ENCODE measurements at places on chromosomes 12 and 14.

DNA sequence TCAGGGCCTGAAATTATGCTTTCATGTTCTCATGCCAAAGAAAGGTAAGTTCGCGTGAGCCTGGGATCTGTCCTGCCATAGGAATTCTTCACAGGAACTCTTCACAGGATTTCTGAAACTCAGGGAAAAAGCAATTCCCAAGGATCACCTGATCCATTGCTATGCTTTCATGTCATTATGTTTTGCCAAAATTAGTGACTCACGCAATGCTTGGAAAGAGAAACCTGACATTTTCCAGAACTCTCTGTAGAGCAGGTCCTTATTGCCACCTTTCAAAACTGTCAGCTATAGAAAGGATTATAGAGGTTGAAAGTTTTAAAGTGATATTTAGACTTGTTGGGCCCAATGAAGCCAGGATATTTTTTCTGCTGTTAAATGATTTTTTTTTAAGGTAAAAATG is 6.3 kb upstream of the KCNJ8 start:
- DNase-seq: no peak

DNA sequence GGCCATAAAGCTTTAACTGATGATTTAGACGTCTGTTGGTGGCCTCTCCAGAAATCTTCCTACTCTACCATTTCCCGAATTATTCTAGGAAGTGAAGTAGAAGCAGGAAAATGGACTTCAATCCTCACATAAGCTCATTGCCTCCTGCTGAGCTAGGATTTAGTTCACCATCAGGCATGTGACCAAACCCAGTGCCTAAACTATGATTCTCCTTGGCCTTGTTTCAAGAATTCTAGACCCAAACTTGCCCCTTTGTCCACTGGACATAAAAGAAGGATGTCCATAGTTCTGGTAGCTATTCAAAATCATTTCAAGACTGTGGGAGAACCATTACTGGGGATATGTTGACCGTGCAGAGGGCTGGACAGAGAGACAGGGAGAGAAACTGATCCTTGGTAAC is 105.8 kb downstream of the C12orf50 start:
- DNase-seq: no peak

GRCh38 chr12:123388951-123389559 is 5.1 kb downstream of the KMT5A start:
- DNase-seq: no peak

- DNase-seq: no peak
These were observed 43.4 kb upstream of the CFAP54 start for GRCh38 chr12:96445691-96446583.

- no peak for DNase-seq
These were observed 41.1 kb downstream of the GLRX5 start for GRCh38 chr14:95575840-95576473.

GRCh38 chr12:120784804-120785203 is 59.2 kb downstream of the ACADS start:
- no peak for DNase-seq

- peak; percentile 62 for DNase-seq
These were observed 441.2 kb downstream of the BTG1 start for GRCh38 chr12:91704446-91704845.

GRCh38 chr14:67738740-67739504 is 37.2 kb downstream of the RDH12 start:
- DNase-seq: no peak

GRCh38 chr14:74965486-74966153 is 10.2 kb upstream of the PGF start:
- DNase-seq: no peak

DNA sequence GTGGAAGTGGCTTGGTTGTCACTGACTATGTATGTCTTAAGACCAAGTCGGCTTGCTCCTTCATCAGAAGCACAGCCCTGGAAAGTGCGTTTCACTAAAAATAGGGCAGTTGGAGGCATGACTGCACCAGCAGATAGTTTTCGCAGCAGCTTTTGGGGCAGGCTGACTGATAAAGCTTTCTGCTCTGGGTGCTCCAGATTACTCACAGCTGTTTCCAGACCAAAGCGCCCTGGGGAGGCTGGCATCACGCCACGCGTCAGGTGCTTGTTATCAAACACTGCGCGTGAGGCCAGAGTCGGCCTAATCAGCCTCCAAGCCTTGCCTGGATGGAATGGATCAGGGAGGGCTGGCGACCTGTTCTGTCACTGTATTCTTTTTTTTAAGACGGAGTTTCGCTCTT is 13.3 kb upstream of the LRRC10 start:
- DNase-seq: peak; percentile 95

GRCh38 chr12:44521702-44522101 is 354.4 kb downstream of the NELL2 start:
- DNase-seq: no peak

GRCh38 chr12:26102953-26103352 is 21.9 kb downstream of the BHLHE41 start:
- no peak for DNase-seq

DNA sequence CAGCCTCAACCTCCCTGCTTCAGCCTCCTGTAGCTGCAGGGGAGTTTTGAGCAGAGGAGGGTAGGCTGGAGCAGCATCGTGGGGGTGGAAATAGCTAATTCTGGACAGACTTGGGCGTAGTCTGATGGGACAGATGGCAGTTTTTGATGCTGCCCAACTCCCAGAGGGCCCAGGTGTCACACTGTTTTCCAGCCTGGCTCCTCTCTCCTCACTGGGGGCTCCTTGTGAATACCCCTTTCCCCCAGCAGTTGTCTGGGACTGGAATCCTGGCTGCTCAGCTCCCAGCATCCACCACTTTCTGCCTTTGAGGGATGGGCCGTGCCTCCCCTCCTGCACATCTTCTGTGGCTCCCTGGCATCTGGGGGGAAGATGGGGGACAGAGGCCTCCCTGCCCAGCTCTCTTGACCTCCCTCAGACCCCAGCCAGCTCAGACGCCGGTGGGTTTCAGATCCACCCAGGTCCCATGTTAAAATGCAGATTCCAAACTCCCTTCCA is 34.0 kb downstream of the SH2B3 start:
- no peak for DNase-seq

DNA sequence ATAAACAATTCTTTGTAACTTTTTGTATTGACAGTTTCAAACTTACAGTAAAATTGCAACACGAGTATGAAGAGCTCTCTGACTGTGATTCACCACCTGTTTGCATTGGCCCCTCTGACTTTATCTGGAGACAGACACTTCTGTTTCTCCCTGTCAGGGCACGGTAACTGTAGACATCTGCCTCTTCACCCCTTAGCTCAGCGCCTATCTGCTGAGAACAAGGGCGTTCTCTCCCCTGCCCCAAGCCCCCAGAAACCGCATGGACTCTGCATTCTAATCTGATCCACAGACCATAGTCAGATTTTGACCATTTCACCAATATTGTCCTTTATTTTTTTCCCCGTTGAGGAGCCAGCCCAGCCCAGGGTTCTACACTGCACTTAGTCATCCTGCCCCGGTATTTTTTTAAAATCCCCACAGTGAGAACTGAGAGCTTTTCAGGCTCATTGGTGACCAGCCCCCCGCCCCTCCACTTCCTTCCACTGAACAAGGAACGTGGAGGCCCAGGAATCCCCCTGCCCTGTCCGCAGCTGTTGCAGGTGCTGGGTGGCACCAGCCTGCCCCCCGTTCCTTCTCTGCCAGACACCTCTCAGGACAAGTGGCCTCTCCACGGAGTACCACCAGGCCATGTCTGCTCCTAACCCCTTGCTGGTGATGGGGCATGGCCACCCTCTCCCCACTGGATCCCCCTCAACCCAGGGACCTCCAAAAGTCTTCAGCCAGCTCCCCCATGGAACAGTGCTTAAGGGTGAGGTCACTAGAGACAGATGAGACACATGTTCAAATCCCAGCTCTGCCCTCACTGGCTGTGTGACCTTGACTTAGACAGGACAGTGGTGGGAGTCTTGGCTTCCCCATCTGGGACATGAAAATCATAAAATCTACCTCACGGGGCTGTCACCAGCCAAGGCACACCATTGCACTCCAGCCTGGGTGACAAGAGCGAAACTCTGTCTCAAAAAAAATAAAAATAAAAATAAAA is 11.2 kb downstream of the RHOF start:
- DNase-seq: peak; percentile 40

DNA sequence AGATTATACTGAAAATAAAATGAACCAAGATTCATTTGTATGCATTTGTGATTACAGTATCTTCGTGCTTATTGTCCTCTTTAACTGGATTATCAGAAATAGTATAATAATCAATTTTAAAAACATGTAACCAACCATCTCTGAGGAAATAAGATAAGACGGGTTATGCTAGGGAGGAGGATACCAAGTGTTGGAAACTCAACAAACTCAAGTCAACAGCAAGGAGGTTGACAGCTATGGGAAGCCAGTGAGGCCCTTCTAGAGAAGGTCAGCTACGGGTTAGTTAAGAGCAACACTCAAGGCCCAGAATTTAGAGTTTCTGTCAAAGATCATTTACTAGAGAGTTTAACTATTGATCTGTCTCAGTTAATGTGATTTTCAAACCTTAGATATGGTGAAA is 137.2 kb downstream of the PDZRN4 start:
- DNase-seq: no peak

DNA sequence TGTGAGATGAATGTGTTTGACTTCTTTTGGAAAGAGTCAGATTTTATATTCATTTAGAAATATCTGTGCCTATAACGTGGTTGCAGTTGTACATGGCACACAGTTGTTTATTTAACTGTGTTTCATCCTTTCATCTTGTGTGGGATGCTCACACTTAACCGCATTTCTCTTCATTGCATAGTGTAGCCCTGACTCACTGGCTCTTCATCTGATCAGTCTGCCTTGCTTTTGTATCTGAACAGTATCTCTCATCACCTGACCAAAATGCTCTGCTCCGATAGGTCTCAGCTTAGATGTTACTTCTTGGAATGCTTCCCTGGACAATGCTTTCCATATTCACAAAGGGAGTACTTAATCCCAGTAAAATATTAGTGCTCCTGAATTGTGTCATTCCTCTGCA is 83.4 kb downstream of the PDE3A start:
- no peak for DNase-seq

DNA sequence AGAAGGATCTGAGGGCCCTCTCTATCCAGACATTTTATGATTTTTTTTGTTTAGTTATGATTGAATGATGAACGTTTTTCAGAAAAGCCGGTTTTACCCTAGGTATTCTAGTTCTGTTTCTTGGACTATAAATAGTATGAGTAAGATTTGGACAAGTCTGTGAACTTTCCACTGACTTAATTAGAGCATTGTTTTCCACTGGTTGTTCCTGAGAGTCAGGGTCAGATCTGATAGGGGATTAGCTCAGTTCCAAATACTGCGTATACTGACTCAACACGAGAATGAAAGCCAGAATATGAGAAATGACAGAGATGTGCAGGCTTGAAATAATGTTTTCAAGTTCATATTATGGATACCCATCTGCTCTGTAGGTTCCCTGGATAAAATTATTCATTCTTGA is 361.6 kb downstream of the AEBP2 start:
- no peak for DNase-seq

DNA sequence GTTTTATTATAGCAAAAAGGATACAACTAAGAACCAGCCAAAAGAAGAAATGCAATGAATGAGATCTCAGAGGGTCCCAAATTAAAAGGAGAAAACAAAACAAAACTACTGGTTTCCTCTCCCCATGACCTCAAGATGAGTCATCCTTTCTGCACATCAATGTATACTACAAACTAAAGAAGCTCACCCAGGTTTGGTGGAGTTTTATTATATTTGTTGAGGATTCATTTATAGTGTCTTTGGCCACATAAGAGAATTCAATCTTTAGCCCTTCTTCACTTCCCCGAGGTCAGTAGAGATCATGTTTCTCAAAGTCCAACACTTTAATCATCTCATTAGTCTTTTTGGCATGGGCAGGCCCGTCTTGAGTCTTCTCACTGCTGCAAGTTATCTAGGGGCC is 210.6 kb downstream of the SLC6A15 start:
- DNase-seq: no peak

Measured in NCI-H345 (cell line).